T1000 (cell line): ENCODE measurements at places on chromosomes 5 and 9.

- DNase-seq, result peak; percentile 74
Observed at GRCh38 chr9:137240318-137240840, 708 bp upstream of the TUBB4B start.

- no peak for DNase-seq
Observed at GRCh38 chr9:74753650-74754049, 134.1 kb downstream of the TRPM6 start.

DNA sequence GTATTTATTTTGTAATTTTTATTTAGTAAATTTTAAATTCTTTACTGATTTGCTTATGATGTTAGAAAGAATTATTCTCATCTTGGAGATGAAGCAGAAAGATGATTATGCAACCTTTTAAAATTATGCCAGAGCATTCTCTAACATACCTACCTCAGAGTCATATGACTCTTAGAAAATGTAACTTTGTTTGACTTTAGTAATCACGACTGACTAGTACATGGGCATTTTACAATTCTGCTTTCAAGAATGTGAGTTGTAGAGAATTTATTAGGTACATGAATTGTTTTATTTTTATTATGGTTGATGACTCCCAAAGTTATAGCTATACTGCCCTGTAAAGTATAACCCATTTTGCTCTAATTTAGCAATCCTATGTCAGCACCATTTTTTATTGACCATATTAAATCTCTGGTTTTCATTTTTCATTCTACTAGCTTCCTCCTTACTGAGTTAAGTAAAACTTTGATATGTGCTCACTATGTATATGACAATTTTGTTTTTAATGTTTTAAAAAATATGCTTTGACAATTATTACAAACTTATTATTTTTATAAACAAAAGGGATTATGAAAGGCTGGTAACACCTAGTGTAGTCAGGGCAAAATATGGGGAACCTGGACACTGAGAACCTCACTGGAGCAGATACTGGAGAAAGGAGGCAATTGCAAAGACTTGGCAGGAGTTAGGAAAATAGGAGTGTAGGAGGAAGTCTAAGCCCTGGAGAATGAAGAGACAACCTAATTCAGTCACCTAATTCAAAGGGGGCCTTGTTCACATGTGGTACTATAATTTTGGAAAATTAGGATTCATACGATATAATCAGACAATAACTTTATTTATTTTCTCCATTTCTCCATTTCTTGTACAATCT, 249.7 kb upstream of the DAB2 start:
- DNase-seq, result no peak

- DNase-seq, result no peak
Observed at GRCh38 chr9:108209132-108209685, 646.6 kb downstream of the ACTL7B start.

GRCh38 chr5:171363846-171364245, 23.8 kb upstream of the NPM1 start:
- DNase-seq, result no peak

- DNase-seq, result no peak
Observed at GRCh38 chr5:139806726-139807646, 11.4 kb downstream of the PSD2 start.

GRCh38 chr5:28104080-28104479, 1065.7 kb upstream of the CDH9 start:
- DNase-seq, result no peak
